Astrocyte (in vitro differentiated cells and primary cell): ENCODE measurements at places on chromosomes 12 and 14. TPM values are rescaled to one million over a fixed set of nuclear protein-coding genes. Genes with fewer than 3 reads are reported as not detected.
A peak's percentile ranks its signal among the peaks of the same experiment; 100 is the strongest.

The TROAP gene
- 2.2 and 2.7 TPM in 2 replicates for total RNA-seq

- peak; percentile 81 for DNase-seq
These were observed 84.0 kb downstream of the DCAF5 start for GRCh38 chr14:69068744-69069421.

GRCh38 chr14:38405851-38406635, 150.2 kb upstream of the CLEC14A start:
- peak; percentile 53 for DNase-seq

The APOF gene
- total RNA-seq: not detected in 2 replicates

GRCh38 chr12:71684081-71684480, 1.8 kb upstream of the TMEM19 start:
- DNase-seq: no peak

The DGLUCY gene
- total RNA-seq: 20.0 and 25.9 TPM in 2 replicates
